ENCODE measurements at places on chromosomes 12 and 14.
A peak's percentile ranks its signal among the peaks of the same experiment; 100 is the strongest.

- H3K36me3 ChIP-seq, result no peaks in the 10 kb centered on the region
- H3K4me1 ChIP-seq, result no peaks in the 10 kb centered on the region
- DNase-seq, result no peak
- no peaks in the 10 kb centered on the region for H3K27me3 ChIP-seq
- no peak overlapping the region for H3K27ac ChIP-seq
Observed at GRCh38 chr12:94929780-94930179, 73.7 kb downstream of the NDUFA12 start.

- H3K36me3 ChIP-seq, result peaks cover 9% of the 10 kb centered on the region
- H3K27me3 ChIP-seq, result no peaks in the 10 kb centered on the region
- H3K4me3 ChIP-seq, result peak overlapping the region; percentile 73
- peaks cover 86% of the 10 kb centered on the region for H3K4me1 ChIP-seq
- H3K27ac ChIP-seq, result peak overlapping the region; percentile 99
Observed at GRCh38 chr12:12008931-12009611, 61.7 kb upstream of the BCL2L14 start.

GRCh38 chr14:86321151-86321550 is 791.2 kb downstream of the FLRT2 start:
- H3K4me3 ChIP-seq, result no peak overlapping the region
- H3K27ac ChIP-seq, result no peak overlapping the region
- no peaks in the 10 kb centered on the region for H3K27me3 ChIP-seq

DNA sequence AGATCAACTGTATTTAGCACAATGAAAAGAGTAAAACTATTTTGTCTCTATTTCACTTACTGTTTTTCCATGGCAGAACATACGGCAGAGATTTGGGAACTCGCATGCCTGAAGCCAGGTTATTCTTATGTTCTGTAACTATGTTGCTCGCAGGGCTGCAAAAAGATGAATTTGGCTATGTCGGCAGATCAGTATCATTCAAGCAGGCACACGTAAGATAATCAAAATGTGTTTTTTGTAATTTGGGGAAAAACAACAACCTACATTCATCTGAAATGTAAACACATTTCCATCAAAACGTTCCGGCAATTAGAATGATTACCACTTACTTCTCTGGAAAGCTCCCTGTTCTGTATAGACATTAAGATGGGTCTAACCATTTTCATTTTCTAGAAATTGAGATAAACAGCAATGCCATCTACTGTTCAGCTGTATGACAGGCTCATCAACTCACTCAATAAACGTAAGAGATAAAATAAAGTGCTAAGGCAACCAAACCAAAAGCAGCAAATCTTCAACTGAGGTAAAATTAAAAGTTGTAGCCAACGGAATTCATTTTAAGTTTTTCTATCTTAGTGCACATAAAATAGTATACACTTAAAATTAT is 13.0 kb downstream of the GTSF1 start:
- H3K4me1 ChIP-seq, result no peaks in the 10 kb centered on the region
- no peak for DNase-seq
- H3K27ac ChIP-seq, result no peak overlapping the region
- H3K36me3 ChIP-seq, result peaks cover 4% of the 10 kb centered on the region
- H3K4me3 ChIP-seq, result no peak overlapping the region

DNA sequence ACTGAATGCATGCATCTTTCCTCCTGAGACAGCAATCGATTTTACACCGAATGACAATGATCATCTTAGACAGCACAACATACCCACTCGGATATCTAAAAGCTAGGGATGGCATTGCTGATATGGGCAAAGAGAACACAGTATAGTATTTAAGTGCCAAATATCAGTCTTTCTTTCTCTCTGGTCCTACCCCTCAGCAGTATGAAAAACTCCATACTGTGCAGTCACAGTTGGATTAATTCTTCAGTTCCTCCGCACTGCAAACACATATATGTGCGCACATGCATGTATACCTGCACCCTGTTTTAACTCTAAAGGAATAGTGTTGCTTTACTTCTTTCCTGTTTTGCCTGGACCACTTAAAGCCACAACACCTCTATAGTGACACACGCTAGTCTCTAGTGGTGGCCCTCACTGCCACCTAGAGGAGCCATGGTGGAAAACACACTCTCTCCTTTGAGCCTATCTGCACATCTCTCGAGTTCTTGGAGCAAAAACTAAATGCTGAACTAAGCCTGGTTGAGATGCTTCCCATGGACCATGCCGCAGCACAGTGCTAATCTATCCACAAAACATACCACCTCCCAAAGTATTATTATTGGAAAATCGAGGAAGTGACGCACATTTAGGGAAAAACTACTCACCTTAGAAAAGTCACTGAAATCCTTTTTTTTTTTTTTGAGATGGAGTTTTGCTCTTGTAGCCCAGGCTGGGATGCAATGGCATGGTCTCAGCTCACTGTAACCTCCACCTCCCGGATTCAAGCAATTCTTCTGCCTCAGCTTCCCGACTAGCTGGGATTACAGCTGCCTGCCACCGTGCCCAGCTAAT is 11.9 kb downstream of the TMEM52B start:
- H3K27ac ChIP-seq, result no peak overlapping the region
- peak; percentile 52 for DNase-seq
- no peak overlapping the region for H3K4me3 ChIP-seq
- peaks cover 6% of the 10 kb centered on the region for H3K4me1 ChIP-seq
- H3K36me3 ChIP-seq, result no peaks in the 10 kb centered on the region

DNA sequence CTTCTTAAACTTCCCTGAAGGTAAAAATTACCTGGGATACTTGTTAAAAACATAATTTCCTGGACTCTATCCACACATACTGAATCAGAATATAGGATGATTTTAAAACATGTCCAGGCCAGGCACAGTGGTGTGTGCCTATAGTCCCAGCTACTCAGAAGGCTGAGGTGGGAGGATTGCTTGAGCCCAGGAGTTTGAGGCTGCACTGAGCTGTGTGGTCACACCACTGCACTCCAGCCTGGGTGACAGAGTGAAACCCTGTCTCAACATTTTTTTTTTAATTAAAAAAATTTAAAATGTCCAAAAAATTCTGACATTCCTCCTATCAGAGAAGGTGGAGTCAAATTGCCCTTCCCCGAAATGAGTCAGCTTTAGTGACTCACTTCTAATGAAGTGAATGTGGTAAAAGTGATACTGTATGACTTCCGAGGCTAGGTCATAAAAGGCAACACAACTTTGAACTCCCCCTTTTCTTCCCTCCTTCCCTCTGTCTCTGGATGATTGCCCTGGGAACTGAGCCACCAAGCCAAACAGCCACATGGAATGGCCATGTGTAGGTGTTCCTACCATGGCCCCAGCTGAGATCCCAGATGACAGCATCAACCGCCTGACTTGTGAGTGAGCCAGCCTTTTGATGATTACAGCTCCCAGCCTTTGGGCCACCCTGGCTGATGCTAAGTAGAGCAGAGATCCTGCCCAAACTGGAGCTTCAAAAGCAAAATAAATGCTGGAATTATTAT is 36.3 kb downstream of the LIMA1 start:
- peak overlapping the region; percentile 92 for H3K27ac ChIP-seq
- DNase-seq, result peak; percentile 62
- H3K36me3 ChIP-seq, result peaks cover 12% of the 10 kb centered on the region
- peak overlapping the region; percentile 76 for H3K4me3 ChIP-seq

DNA sequence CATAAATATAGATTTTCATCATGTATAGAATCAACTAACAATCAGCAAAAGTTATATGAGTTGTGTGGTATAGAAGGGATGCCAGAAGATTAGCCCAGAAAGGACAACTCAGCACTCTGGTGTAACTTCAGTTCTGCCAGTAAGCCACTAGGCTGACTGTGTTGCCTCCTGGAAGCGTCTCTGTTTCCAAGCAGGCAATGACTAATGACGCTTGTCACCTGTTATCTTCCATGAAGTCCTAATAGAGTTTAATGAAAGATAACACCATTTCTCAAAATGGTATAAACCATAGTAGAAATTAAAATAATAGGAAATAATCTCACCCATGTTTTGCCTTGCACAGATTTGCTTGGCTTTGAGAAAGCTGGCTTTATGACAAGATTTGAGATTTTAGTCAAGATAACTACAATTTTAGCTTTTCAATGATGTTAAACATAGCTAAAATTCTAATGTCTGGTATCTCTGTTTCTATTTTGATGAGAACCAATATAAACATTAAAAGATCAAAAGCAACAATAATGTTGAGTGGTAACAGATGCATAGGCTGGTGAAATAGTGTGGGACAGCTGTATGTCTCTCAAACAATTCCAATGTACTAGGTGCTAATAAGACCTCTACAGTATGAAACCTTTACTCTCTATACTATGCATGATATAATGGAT is 9.0 kb upstream of the RNU6-7 start:
- H3K27ac ChIP-seq, result peak overlapping the region; percentile 77
- peaks cover 21% of the 10 kb centered on the region for H3K27me3 ChIP-seq
- DNase-seq, result no peak

DNA sequence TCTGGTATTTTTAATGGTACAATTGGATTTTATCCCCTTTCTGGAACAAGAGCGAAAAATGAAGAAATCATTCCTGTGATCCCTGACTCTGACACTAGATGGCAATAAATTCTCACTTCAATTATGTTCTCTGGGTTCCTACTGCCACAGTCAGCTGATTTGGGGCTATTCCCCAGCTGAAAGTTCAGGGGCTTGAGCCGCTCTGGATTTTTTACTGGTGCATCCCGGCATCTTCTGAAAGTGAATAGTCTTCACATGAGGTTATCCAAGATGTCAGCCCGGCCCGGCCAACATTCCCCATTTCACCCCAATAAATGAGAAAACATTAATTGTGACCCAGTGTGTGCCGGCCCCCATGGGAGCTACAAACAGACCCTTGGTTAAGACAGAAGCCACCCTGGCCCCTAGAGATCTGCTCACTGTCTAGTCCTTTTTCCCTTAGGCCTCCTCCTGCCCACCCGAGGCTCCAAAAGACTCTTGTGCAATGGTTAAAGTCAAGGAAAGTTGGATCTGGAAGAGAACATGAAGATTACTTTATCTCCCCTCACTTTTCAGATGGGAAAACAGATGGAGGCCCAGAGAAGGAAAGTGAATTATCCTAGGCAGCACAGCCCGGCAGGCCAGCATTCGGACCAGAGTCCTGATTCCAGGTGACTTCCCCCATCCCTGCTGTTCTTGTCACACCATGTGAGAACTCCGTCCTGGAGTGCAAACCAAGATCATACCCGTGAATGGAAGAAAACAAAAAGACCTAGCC is 20.8 kb downstream of the CKAP4 start:
- H3K4me1 ChIP-seq, result peaks cover 14% of the 10 kb centered on the region
- peak overlapping the region; percentile 60 for H3K27ac ChIP-seq
- H3K36me3 ChIP-seq, result no peaks in the 10 kb centered on the region
- H3K4me3 ChIP-seq, result no peak overlapping the region
- peak; percentile 41 for DNase-seq

DNA sequence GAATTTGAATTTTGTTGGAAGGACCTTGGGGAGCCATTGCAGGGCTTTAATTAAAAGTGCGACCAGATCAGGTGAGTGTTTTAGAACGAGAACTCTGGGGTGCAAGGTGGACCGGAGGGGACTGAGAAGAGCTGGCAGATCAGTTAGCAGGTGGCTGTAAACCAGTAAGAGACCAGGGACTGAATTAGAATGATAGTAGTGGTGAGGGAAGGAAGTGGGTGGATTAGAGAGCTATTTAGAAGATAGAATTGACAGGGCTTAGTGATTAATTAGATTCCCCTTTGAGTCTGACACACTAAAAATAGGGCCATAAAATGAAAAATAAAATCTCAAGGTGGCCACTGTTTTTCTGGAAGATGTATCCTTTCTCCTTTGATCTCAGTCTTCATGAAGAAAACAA is 44.8 kb downstream of the PLXNC1 start:
- DNase-seq, result no peak
- peaks cover 6% of the 10 kb centered on the region for H3K4me1 ChIP-seq
- peaks cover 14% of the 10 kb centered on the region for H3K36me3 ChIP-seq
- no peaks in the 10 kb centered on the region for H3K27me3 ChIP-seq
- no peak overlapping the region for H3K27ac ChIP-seq

- no peak for DNase-seq
- H3K27ac ChIP-seq, result peak overlapping the region; percentile 27
- no peaks in the 10 kb centered on the region for H3K27me3 ChIP-seq
- peaks cover 66% of the 10 kb centered on the region for H3K4me1 ChIP-seq
Observed at GRCh38 chr14:61555056-61555838, 140.1 kb upstream of the HIF1A start.

DNA sequence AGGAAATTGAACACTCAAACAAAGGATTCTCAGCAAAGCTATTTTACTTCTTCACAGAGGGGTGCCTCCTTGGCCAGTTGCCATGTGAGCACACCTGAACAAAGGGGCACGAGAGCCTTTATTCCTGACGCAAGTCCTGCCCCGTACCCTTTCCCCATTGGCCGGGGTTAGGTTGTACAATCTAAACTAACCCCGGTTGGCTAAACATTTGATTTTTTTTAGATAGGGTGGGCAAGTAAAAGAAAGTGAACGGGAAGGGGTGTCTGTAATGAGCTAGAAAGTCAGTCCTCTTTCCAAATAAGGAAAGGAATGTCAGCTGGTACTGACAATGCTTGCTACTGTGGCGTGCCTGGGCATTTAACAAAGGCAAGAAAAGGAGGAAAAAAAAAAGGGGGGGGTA is 135.5 kb upstream of the CDKN3 start:
- no peaks in the 10 kb centered on the region for H3K4me1 ChIP-seq
- H3K27ac ChIP-seq, result no peak overlapping the region
- no peak for DNase-seq

GRCh38 chr14:27078191-27078590 is 480.4 kb upstream of the NOVA1 start:
- no peaks in the 10 kb centered on the region for H3K36me3 ChIP-seq
- DNase-seq, result no peak
- no peak overlapping the region for H3K4me3 ChIP-seq
- no peaks in the 10 kb centered on the region for H3K4me1 ChIP-seq

DNA sequence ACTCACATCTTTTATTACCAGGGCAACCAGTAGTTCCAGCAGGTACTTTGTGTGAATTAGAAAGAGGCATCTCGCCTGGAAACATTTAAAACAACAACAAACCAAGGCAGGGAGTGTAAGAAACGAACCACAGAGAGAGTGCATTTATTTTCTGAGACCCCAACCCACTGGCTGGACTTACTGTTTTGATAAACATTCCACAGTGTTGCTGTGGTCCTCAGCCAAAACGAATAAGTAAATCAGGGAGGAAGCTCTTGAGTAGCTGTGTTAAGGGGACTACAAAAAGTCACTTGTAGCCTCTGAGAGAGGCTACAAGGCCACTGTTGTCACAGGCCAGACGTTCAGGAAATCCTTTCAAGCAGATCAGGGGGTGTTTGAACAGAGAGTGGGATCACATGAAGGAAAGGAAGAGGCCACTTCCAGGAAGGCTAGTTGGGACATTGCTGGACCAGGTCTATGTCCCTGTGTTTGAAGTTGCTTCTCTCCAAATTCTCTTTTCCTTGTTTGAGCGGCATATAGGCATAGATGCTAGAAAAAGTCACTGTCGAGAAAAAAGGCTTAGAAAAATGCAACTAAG is 33.8 kb downstream of the DMAC2L start:
- H3K4me1 ChIP-seq, result peaks cover 29% of the 10 kb centered on the region
- H3K27me3 ChIP-seq, result no peaks in the 10 kb centered on the region
- H3K27ac ChIP-seq, result no peak overlapping the region

GRCh38 chr14:67442139-67442906 is 30.4 kb upstream of the PLEK2 start:
- H3K4me1 ChIP-seq, result no peaks in the 10 kb centered on the region
- H3K27me3 ChIP-seq, result peaks cover 5% of the 10 kb centered on the region
- H3K36me3 ChIP-seq, result no peaks in the 10 kb centered on the region
- H3K4me3 ChIP-seq, result no peak overlapping the region
